ENCODE measurements at places on chromosomes 6 and 20.
A peak's percentile ranks its signal among the peaks of the same experiment; 100 is the strongest.

DNA sequence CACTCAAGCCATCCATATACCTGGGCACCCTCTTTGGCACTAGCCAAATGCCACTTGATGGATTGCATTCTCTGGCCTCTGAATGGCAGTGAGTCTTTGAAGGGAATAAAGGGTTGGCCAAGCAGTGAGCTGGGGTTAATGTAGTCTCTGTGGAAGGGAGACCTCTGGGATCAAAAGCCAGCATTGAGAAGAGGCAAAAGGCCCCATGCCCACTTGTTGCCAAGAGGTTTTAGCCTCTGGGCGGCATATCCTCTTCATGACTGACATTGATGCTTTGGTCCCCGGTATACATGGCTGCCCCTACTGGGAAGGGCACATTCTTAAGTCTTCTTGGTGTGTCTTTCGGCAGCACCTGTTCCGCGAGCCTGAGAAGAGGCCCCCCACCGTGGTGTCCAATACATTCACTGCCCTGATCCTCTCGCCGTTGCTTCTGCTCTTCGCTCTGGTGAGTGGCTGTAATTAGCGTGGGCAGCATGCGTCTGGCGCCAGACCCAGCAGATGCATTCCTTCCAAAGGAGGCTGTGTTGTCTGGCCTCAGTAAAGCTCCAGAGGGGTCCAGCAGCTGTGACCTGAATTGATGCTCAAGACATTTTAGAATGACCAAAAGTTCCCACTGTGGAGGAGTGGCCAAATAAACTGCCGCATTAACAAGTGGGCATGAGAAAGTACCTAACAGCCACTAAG, 29.5 kb downstream of the GHRH start:
- no peak for DNase-seq

DNA sequence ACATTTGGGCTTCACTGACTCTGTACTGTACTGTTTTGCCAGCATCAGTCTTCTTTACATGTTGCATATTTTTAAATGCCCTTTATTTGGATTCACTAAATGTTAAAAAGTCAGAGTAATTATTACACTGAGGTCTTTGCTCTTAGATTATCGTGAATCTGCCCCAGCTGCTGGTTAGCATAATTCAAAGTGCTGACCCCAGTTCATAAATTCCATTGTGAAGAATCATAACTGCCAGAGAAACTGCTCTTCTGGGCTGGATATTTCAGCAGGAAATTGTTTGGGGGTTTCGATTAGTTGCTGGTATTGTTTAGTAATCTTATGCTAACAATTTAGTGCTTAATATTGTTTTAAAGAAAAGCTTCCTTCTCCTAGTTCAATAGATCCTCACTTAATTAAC, 682.1 kb upstream of the MAP3K7 start:
- DNase-seq: no peak

GRCh38 chr6:10582774-10583508, 61.8 kb downstream of the GCNT2 start:
- DNase-seq: no peak

DNA sequence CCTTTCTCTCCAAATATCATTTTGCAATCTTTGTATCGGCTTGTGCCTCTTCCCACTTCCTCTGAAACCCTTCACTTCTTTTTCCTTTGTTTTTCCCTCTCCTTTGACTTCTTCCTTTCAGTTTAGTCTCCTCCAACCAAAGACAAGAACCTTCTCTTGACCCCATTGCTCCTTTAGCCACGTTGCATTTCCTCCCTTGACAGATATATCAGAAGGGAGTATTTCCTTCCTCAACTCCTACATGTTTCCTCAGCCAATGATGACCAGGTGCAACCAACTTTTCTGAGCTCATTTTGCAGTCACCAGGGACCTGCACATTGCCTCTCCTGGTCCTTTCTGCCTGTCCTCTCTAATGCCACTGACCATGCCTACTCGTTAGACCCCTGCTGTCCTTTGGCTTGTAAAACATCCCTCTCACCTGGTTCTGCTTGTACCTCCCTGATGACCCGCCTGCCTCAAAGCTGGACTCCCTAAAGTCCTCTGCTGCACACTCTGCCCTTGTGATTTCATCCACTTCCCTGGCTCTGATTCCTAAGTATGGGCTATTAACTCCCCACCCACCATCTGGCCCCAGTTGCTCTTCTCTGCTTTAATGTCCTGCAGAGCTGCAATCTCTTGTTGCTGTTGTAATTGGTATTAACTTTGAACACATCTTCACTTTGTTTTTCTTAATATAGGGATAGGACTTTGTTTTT, 27.4 kb downstream of the SLC22A16 start:
- no peak for DNase-seq

DNA sequence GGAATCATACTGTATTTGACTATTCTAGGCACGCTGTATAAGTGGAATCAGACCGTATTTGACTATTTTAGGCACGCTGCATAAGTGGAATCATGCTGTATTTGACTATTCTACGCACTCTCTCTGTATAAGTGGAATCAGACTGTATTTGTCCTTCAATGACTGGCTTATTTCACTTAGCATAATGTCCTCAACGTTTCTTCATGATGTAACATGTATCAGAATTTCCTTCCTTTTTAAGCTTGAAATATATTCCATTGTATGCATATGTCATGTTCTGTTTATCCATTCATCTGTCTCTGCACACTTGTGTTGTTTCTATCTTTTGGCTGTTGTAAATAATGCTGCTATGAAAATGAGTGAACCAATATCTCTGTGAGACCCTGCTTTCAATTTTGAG, 5.7 kb downstream of the CCDC170 start:
- DNase-seq: no peak

DNA sequence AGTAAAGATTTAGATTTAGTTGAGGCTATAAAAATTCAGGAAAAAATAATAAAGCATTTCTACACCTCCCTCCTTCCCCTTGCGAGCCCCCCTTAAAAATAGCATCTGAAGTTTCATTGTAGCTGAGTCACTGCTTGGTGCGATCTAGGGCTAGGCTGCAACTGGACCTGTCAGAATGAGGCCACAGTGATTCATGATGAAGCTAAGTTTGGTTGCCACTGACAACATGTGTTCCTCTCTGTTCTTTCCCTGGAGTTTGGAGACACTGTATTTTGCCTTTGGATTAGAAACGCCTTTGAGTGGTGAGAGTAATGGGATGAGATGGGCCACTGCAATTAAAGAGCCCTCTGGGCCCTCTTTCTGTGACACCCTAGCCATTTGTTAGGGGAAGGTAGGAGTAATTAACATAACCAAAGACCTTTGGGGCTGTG, 334.1 kb downstream of the NRN1 start:
- DNase-seq: no peak

- no peak for DNase-seq
Observed at GRCh38 chr6:44030812-44031454, 96.3 kb downstream of the MRPL14 start.

DNA sequence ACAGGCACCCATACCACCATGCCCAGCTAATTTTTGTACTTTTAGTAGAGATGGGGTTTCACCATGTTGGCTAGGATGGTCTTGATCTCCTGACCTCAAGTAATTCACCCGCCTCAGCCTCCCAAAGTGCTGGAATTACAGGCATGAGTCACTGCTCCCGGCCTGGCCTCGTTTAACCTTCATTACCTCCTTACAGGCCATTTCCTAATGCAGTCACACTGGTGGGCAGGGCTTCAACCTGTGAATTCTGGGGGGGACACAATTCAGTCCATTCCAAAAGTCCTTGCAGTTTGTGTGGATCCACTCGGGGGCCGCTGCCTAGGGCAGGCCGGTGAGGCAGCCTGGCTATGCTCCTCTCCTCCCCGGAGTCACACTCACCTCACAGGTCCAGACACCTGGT, 112.4 kb upstream of the SNX9 start:
- no peak for DNase-seq

GRCh38 chr6:89313006-89313405, 2.1 kb downstream of the GABRR2 start:
- DNase-seq: no peak

- DNase-seq: no peak
Observed at GRCh38 chr6:156396791-156397418, 380.3 kb upstream of the ARID1B start.

DNA sequence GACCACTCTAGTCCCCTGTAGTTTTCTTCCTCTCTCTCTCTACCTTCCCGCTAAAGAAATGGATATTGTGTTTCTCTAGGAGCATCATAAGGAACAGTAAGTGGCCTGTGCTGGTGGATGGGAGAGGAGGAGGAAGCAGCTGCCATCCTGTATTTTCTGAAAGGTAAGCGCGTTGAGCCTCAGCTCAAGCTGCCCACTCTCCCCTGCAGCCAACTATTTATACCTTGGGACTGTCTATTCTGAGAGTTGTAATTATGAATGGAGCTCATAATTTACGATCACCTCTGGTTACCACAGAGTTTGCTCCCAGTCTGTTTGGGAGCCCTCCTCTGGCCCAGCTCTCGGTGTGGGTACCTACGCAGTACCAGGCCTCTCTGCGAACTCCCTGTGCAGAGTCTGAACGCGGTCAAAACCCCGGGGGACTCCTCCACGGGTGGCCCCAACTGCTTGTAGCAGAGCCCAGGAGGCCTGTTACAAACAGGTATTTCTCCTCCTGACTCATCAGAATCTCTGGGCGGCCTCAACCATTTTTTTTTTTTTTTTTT, 285.4 kb downstream of the SMOC2 start:
- no peak for DNase-seq

- DNase-seq: no peak
Observed at GRCh38 chr6:133953634-133954415, 801 bp downstream of the TBPL1 start.

- no peak for DNase-seq
Observed at GRCh38 chr20:9507544-9508239, 6.7 kb upstream of the LAMP5 start.

DNA sequence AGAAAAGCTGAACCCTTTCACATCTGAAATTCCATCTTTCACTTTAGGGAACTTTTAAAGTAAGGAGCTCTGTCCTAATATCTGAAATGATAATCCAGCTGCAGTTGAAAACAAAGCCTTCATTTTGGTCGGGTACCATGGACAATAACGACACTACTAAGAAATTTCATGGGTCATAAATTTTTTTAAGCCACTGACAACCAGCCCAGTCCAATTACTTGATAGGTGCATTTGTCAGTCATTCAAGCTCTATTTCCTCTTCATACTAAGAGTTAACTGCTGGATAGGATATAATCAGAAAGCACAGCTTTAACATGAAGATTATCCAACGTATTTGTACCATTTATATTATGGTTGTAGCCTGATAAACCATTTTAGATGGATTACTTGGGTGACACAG, 52.5 kb downstream of the MMUT start:
- no peak for DNase-seq

GRCh38 chr20:945841-946240, 29.7 kb upstream of the ANGPT4 start:
- DNase-seq: no peak

DNA sequence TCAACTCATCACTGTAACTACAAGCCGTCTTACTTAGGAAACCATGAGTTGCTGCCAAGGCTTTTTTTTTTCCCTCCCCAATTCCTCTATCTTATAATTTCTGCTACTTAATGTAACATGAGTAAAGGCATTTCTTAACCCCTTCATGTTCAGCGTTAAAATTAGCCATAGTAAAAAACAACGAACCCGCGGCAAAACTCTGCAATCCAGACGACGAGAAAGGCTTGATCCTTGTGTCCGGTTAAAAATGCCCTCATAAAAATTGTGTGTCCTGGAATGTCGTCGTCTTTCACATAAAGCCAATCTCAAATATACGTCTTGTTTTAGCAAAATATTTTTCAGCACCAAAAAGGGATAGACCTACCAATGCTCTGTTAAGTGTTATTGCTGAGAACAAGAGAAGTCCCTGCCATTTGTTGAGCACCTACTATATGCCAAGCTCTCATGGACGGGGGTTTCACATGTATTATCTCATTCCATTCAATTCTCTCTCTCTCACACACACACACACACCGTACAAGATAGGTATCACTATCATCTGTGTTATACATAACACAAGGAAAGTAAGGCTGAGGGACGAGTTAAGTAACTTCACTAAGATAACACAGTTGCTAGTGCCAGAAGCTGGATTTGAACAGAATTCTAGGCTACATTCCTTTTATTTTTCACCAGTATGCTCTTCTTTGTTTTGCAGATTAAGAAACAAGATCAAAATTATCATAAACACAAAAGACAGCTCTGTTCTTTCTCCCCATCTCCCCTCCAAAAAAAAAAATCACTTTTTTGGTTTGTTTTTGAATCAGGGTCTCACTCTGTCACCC, 683 bp upstream of the ARHGAP18 start:
- no peak for DNase-seq

GRCh38 chr6:8131265-8131897, 29.0 kb upstream of the EEF1E1 start:
- DNase-seq: peak; percentile 4

- DNase-seq: no peak
Observed at GRCh38 chr6:25232479-25232878, 46.7 kb upstream of the CARMIL1 start.

DNA sequence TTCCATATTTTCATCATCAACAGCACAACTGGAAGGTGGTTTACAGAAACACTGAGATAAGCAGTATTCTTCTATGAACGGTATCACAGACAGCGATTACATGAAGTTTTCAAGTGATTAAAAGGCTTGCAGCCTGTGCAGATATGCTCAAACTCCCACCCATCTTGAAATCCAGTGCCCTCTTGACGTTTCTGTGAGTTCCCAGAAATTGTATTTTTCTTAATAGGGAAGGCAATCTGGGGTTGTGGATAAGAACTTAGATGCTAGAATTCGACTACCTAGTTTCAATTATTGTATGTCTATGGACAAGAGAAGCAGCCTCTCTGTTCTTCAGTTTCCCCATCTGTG, 290.3 kb downstream of the ZNF217 start:
- no peak for DNase-seq

DNA sequence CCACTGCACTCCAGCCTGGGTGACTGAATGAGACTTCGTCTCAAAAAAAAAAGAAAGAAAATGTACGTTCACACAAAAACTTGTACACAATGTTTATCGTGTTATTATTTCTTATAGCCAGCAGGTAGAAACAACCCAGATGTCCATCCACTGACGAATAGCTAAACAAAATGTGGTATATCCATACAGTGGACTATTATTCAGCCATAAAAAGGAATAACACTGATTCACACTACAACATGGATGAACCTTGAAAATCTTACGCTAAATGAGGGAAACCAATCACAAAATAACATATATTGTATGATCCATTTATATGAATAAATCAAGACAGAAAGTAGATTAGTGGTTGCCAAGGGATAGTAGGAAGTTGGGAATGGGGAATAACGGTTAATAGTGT, 75.1 kb upstream of the EPB41L1 start:
- DNase-seq: no peak

DNA sequence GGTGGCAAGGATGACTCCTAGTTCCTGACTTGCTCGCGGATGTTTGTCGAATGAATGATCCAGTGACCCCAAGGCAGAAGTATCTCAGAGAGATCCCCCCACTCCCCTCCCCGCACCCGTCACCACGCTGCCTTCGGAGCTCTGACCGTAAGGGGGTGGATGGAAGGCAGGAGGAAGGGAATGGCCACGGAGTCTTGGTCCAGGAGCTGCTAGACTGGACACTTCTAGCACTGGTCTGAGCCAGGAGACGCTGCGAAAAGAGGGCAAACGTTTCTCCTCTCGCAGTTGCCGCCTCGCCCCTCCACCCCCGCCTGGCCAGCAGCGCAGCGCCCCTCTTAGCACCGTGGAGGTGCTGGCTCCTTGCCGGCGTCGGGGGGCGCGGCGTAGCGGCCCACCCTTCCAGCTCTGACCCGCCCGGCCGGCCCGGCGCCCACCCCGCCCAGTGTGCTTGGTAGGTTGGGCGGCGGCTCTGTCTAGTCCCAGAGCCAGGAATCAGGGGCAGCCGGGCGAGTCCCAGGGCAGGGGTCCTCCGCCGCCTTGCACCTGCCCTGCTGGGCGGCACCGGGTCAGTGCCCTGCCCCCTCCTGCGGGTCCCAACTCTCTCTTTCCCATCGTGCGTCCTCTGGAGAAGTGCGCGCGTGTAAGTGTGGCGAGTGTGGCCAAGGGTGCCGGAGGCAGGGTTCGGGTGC, 2.4 kb upstream of the DBNDD2 start:
- DNase-seq: no peak

- DNase-seq: no peak
Observed at GRCh38 chr6:116994447-116994846, 117.4 kb downstream of the RFX6 start.
